ENCODE measurements at places on chromosomes 11 and 22.

- DNase-seq = no peak
Measured at GRCh38 chr11:78110351-78110750, 29.1 kb downstream of the ALG8 start.

DNA sequence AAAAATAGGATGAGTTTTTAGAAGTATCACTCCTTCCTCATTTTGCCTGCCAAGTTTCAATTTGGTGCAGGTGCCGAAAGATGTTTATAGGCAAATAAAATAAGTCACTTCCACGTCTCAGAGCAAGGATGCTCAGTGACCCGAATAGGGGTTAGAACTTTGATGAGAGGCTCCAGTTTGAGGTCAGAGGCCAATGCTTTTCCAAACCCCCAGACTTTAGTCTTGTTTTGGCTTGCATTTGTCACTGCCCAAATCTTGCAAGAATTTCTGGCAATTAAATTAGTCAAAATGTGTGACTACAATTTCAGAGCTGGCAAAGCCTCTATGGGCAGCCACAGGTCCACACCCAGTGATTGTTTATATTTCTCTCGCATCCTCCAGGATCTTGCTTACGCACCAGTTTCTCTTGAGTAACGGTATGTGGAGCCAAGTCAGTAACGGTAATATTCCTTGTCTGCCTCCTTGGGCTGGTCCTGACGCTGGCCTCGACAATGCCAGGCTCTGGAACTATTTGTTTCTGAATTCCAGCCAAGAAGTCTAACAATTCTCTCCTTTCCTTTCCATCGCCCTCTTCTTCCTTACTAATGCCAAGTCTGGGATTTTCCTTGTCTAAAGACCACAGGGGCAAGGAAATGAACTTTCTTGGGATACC is 9.9 kb upstream of the NUP160 start:
- no peak for DNase-seq

GRCh38 chr11:85295694-85296271 is 331.4 kb downstream of the DLG2 start:
- no peak for DNase-seq

DNA sequence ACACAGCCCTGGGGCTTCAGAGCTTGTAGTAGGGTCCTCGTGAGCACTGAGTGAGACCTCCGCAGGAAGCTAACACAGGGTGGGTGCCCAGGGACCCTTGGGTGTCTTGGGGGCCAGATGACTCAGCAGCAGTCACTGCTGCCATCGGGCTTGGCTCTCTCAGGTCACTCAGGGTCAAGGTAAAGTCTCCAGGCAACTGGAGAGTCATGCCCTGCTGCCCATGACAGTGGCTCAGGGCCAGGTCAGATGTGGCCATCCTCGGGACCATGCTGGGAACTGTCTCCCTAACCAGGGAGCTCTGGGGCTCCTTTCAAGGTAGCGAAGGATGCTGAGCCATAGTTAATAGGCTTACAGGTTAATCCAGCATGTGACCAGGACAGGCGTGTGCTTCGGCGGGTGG is 44.4 kb upstream of the SLC22A12 start:
- no peak for DNase-seq

DNA sequence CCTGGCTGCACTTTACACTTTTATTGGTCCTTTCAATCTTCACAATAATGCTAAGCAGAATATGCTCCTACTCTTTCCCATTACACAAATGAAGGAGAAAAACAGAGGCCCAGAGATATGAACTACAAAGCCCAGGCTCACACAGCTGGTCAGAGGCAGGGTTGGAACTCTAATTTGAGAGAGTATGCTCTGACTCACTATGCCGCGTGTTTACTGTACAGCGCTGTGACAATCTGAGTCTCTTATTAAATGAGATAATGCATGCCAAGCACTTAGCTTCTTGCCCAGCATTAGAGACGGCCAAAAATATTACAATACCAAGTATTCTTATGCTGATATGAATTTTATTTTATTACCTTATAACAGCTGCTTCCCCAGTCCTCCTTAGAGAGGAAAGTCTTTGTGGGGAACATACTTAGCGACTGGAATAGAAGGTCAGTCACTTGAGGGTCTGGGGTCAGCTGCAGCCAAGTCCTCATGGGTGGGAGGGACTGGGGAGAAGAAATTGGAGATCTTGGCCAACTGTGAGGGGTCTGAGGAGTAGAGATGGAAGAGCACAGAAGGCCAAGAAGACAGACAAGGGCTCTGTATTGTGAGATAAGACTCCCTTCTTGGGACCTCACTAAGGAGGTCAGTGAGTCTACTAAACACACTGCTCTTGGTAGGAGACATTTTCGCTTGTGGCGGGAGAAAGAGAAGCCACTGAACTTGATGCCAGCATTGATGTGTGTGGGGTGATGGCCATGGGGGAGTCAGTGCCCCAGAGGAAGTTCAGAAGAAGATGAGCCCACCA is 150.8 kb upstream of the TIMP3 start:
- no peak for DNase-seq

DNA sequence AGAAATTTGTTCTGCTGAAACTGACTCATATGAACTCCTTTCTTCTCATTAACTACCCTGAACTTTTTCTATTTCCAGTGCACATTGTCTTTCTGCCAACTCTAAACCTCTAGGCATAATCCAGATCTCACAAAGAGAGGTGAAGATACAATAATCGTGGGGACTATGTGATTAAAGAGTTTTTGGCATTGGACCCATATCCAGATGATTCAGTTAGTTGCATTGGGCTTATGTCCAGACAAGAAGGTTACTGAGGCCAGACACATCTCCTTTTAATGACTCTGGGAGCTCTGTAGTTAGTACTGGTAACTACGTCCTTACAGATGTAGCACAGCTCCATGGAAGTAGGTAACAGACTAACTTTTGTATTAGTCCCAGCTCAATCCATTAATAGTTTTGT is 273.0 kb downstream of the CASP12 start:
- DNase-seq = no peak

DNA sequence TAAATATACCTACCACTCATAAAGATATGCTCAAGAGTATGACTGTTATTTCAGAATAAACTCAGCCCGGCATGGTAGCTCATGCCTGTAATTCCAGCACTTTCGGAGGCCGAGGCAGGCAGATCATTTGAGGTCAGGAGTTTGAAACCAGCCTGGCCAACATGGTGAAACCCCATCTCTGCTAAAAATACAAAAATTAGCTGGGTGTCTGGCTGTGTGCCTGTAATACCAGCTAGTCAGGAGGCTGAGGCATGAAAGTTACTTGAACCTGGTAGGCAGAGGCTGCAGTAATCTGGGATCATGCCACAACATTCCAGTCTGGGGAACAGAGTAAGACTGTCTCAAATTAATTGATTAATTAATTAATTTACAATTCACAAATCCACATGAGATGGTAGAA is 208.2 kb upstream of the PDGFD start:
- no peak for DNase-seq

GRCh38 chr22:19998232-19998951 is 18.2 kb downstream of the ARVCF start:
- DNase-seq = no peak

DNA sequence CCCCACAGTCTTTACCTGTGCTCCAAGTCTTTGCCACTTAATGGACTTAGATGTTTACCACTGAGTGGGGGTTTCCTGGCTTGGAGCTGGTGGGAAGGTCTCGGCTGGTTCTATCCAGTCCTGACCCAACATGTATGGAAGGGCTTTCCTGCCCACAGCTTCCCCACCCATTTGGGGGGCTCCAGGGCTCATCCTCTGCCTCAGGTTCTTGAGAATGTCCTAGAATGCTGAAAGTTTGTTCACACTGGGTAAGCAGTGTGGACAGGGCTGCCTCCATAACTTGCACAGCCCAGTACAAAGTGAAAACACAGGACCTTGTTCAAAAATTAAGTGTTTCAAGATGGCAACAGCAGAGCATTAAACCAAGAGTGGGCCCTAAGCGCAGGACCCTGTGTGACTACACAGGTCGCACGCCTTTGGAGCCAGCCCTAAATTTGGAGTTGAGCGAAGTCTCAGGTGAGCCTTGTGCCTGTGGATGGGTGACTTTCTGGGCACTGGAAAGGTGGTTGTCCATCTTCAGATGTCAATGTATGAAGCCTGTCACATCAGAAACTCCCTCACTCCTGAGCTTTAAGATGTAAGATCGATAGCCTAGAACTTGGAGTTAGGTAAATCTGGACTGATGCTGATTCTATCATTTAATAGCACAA is 72.7 kb upstream of the NARS2 start:
- no peak for DNase-seq

GRCh38 chr11:363948-364761 is 5.1 kb upstream of the B4GALNT4 start:
- DNase-seq = no peak

GRCh38 chr11:130003717-130004001 is 1.0 kb upstream of the PRDM10 start:
- no peak for DNase-seq
